ENCODE measurements at places on chromosomes 1 and 21. TPM values are rescaled to one million over a fixed set of nuclear protein-coding genes. Genes with fewer than 3 reads are reported as not detected.
A peak's percentile ranks its signal among the peaks of the same experiment; 100 is the strongest.

The FTCD gene
- total RNA-seq, result not detected

- no peaks in the 10 kb centered on the region for H3K36me3 ChIP-seq
- H3K27ac ChIP-seq, result no peak overlapping the region
- H3K4me1 ChIP-seq, result no peaks in the 10 kb centered on the region
Measured at GRCh38 chr1:230793463-230793745, 46.2 kb downstream of the CAPN9 start.

GRCh38 chr1:1602304-1602967 lies 2.5 kb upstream of the FNDC10 start:
- no peak overlapping the region for H3K27ac ChIP-seq
- H3K36me3 ChIP-seq, result no peaks in the 10 kb centered on the region
- peaks cover 24% of the 10 kb centered on the region for H3K4me1 ChIP-seq
- no peak for DNase-seq

DNA sequence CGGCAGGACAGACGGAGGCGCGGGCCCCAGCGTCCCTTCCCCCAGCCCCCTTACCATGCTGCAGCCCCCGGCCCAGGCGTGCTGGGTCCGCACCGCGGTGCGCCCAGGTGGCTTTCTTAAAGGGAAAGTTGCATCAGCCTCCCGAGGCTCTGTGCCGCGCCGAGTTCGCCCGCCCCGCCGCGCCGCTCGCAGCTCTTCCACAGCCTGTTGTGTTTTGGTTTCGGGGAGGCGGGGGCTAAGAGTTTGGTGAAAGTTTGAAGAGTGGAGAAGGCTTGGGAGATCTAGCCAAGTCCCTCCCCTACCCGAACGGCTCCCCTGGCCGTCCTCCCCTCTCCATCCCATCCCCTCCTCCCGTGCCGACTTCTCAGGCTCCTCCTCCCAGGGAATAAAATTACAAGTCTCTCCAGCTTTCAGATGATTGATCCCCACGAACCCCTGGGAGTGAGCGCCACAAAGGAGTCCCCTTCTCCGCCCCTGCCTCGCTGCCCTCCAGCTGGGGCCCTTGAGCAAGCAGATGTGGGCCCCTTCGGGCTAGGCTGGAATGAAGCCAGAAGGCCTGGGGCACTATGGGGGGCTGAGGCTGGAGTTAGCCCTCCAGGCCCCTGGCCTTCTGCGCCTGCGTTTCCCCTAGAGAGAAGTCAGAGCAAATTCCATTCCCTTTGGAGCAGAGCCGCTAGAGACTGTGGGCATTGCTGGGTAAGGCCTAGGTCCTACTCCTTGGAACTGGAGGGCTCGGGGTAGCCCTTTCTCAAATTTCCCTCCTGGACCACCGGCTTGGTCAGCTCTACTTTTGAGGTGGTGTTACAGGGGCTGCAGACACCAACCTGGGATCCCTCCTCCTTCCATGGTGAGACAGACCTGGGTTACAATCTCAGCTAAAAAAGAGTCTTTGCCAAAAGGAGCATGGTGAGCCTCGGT lies at the start of gene SLC6A9:
Gene SLC6A9, minus strand, starts transcription at position 211 of the 918 bp plus-strand sequence. CDS start 7,185 bp downstream, outside the sequence.
- peak within 1 kb of the TSS; percentile 81 for H3K4me3 ChIP-seq
- peak within 1 kb of the TSS; percentile 89 for H3K27ac ChIP-seq
- H3K27me3 ChIP-seq, result no peaks in the 10 kb centered on the region
- H3K36me3 ChIP-seq, result no peaks in the 10 kb centered on the region
- peak; percentile 76 for DNase-seq

GRCh38 chr1:198523182-198523950 lies 17.1 kb downstream of the ATP6V1G3 start:
- DNase-seq, result no peak
- H3K27me3 ChIP-seq, result no peaks in the 10 kb centered on the region
- H3K27ac ChIP-seq, result no peak overlapping the region
- H3K36me3 ChIP-seq, result no peaks in the 10 kb centered on the region
- no peaks in the 10 kb centered on the region for H3K4me1 ChIP-seq

DNA sequence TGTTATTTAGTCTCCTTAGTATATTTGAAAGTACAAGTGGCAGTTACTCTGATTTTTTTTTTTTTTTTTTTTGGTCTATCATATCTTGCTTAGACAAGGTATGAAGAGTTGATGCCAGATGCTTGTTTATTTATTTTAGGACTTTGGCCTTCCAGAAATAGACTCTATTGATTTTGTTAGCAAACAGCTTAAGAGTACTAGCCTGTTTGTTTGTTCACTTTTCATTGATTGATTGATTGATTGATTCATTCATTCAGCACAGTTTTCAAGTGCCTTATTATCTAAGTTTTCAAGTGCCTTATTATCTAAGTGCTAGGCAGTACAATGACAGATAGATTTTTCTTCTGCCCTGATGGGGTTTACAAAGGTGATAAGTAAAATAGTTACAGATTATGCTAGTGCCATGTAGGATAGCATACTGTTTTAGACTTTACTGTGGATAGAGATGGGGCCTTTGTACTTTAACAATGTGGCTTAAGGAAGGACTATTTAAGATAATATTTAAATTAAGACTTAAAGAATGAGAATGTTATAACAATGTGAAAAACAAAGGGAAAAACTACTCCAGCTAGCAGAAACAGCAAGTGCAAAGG lies 50.5 kb downstream of the MTF2 start:
- no peak overlapping the region for H3K27ac ChIP-seq
- H3K27me3 ChIP-seq, result no peaks in the 10 kb centered on the region

DNA sequence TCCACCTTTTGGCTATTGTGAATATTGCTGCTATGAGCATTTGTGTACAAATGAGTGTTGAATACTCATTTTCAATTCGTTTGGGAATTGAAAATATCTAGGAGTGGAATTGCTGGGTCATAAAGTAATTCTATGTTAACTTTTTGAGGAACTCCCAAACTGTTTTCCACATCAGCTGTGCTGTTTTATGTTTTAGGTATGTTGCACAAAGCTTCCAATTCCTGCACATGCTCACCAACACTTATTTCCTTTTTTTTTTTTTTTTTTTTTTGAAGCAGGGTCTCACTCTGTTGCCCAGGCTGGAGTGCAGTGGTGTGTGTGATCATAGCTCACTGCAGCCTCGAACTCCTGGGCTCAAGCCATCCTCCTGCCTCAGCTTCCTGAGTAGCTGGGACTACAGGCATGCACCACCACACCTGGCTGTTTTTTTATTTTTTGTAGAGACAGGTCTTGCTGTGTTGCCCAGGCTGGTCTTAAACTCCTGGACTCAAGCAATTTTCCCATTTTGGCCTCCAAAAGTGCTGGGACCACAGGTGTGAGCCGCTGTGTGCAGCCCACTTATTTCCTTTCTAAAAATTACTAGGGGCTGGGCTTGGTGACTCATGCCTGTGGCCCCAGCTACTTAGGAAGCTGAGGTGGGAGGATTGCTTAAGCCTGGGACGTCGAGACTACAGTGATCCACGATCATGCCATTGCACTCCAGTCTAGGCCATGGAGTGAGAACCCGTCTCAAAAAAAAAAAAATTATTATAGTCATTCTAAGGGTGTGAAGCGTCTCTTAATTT lies 33.4 kb downstream of the TMCC2 start:
- DNase-seq, result no peak
- H3K36me3 ChIP-seq, result no peaks in the 10 kb centered on the region
- no peak overlapping the region for H3K4me3 ChIP-seq
- H3K4me1 ChIP-seq, result peaks cover 30% of the 10 kb centered on the region
- H3K27ac ChIP-seq, result no peak overlapping the region

DNA sequence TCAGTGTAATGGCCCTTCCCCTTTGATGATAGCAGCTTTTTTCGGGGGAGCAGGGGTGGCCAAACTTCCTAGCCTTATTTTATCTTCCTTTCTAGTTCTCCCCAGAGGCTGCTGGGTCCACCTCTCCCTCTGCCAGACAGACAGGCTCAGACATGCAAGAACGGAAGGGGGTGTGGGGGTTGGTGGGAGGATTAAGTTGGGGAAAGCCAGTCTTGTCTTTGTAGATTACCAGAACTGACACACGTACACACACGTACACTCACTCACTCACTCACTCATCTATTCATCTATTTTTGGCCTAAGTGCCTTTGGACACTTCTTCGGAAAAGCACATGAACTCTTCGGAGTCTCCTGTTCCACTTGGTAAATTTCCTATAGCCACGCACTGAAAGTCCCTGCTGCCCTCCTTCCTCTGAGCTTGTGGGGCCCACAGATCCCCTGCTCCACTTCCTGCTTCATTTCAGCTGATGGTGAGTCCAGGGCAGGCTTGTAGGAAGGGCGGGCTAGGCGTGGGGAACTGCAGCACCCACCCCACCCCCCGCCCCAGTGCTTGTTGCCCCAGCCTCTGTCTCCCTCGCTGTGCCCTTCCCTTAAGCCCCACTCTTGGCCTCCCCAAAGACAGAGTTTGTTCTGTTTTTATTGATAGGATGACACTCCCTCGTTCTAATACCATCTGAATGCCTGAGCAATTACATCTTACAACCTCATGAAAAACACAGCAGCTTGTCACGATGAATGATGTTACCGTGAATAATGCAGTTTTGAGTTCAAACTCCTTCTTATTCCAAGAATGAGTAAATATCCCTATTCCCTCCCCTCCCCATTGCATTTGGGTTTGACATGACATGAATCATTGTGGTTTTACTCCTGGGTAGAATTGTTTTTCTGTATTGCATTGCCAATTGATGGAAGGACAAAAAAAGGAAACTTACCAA lies 60.7 kb upstream of the ATP5PO start:
- H3K27ac ChIP-seq, result peak overlapping the region; percentile 50
- H3K4me3 ChIP-seq, result no peak overlapping the region
- DNase-seq, result no peak
- H3K4me1 ChIP-seq, result peaks cover 24% of the 10 kb centered on the region

- no peak for DNase-seq
- H3K4me3 ChIP-seq, result no peak overlapping the region
- no peaks in the 10 kb centered on the region for H3K36me3 ChIP-seq
- no peaks in the 10 kb centered on the region for H3K4me1 ChIP-seq
- H3K27ac ChIP-seq, result no peak overlapping the region
Measured at GRCh38 chr1:156581661-156582387, 2.3 kb downstream of the TTC24 start.

The TNFRSF9 gene
- not detected for total RNA-seq

The LDLRAD1 gene
- total RNA-seq, result not detected

DNA sequence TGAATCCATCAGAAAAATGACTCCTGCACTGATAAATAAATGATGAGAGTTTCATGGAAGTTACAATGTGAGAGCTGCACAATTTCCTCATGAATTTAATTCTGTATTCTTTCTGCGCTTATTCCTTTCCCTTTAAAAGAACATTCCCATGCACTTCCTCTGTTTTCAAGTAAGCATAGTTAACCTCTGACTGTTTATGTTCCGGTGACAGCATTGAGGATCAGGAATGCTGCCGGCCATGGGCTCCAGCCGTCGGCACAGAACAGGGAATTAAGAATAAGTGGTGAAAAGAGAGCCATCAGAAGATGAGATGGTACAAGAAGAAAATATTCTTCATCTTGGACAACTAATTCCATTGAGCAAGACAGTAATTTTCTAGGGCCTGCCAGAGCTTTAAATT lies 65.3 kb downstream of the SUSD4 start:
- no peaks in the 10 kb centered on the region for H3K27me3 ChIP-seq
- H3K4me1 ChIP-seq, result no peaks in the 10 kb centered on the region
- no peaks in the 10 kb centered on the region for H3K36me3 ChIP-seq
- H3K4me3 ChIP-seq, result no peak overlapping the region

DNA sequence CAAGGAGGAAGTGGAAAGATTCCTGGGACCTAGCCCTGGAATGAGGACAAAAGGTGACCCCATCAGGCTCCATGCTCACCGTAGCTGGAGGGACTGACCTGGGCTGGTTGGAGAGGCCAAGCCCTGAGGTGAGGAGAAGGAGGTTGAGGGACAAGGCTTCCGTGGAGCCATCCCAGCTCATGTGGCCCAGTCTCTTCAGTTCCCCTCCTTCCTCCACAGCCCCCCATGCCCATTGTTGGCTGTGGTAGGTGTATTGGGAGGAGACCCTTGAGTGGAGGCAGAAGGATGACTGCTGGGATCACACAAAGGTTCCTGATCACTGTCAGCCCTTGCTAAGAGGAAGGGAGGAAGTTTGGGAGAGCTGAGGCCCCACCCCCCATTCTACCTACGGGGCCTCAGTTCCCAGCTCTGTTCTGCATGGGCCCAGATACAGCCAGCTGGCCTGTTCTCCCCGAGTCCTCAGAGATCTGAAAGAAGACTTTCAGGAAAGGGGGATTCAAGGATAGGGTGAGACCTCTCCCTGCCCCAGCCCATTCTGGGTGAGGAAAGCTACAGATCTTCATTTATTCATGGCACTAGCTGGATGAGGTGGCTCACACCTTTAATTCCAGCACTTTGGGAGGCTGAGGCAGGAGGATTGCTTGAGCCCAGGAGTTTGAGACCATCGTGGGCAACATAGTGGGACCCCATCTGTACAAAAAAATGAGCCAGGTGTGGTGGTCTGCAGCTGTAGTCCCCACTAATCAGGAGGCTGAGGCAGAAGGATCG lies 17.3 kb downstream of the RHBG start:
- H3K27me3 ChIP-seq, result peaks cover 55% of the 10 kb centered on the region
- no peak overlapping the region for H3K27ac ChIP-seq
- H3K36me3 ChIP-seq, result no peaks in the 10 kb centered on the region
- peaks cover 7% of the 10 kb centered on the region for H3K4me1 ChIP-seq
- no peak for DNase-seq
- no peak overlapping the region for H3K4me3 ChIP-seq

DNA sequence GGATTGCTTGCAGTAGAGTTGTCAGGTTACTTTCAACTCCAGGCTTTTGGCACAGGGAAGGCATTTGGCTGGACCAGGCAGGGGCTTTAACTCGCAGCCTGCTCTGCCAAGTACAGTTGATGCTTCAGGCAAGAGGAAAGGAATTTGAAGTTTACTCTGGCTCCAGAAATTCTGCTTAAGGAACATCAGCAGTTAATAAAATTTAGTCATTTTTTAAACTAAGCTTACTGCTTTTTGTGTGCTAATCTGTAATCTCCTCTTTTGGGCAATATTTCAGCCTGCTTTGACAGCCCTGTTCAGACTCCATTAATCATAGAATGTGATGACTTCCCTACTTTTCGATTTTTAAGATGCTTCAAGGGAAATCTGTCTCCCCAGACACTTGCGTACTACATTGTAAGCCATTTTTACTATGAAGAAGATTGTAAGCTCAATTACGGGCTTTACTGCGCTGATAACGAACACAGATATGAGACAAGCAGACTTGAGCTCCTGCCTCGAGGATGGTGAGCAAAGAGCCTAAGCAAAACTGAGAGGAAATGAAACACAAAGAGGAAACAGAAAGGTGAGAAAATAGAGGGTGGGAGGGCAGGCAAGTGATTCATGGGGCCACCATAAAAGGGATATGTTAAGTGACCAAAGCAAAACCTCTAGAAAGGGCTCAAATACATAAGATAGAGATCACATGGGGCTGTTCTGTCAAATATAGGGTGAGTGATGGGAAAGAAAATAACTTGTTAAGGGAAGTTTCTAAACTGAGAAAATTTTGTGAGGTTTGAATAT lies 76.6 kb upstream of the VAV3 start:
- no peak overlapping the region for H3K4me3 ChIP-seq
- DNase-seq, result no peak
- peak overlapping the region; percentile 31 for H3K27ac ChIP-seq
- no peaks in the 10 kb centered on the region for H3K36me3 ChIP-seq
- H3K27me3 ChIP-seq, result no peaks in the 10 kb centered on the region

DNA sequence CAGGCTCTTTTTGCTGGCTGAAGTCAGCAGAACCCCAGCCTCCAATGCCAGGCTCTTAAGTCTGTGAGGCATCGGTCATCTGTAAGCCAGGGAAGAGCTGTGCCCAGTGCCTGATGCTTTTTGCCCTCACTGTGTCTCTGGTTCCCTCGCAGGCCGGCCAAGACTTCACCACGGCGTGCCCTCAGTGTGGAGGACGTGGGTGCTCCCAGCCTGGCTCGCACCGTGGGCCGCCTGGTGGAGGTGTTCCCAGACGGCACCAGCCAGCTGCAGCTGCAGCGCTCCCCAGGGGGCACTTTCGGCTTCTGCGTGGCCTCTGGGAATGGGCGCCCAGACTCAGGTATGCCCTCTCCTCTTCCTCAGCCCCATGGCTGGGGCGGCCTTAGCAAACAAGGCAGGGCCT lies 32.5 kb downstream of the KIAA1614 start:
- no peak overlapping the region for H3K27ac ChIP-seq
- no peaks in the 10 kb centered on the region for H3K27me3 ChIP-seq
- no peak for DNase-seq
- H3K4me1 ChIP-seq, result peaks cover 10% of the 10 kb centered on the region
- no peak overlapping the region for H3K4me3 ChIP-seq
